Substantia nigra (tissue), 51 donors: ENCODE measurements at places on chromosomes 12 and 14.

- no peak for DNase-seq
Measured at GRCh38 chr12:104342635-104343249, 39.2 kb downstream of the EID3 start.

- no peak for DNase-seq
Measured at GRCh38 chr12:95993907-95994306, 2.2 kb downstream of the HAL start.

GRCh38 chr14:33029511-33029910, 90.8 kb downstream of the NPAS3 start:
- DNase-seq, result no peak

DNA sequence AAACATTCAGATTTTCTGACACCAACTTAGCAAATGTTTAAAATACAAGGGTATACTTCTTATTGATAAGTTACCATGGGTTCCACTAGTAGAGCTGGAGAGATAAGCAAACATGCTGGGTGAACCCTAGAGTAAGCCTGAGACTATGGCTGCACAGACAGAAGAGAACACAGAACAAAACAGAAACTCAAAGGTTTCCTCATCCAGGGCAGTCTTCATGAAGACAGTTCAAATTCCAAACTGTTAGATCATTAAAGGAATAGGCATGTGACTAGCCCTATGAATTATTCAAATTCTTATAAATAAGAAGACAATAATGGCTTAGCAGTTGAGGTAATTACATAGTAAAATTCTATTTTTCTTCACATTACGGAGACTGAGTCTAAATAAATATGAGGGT, 28.1 kb downstream of the BTBD7 start:
- no peak for DNase-seq

DNA sequence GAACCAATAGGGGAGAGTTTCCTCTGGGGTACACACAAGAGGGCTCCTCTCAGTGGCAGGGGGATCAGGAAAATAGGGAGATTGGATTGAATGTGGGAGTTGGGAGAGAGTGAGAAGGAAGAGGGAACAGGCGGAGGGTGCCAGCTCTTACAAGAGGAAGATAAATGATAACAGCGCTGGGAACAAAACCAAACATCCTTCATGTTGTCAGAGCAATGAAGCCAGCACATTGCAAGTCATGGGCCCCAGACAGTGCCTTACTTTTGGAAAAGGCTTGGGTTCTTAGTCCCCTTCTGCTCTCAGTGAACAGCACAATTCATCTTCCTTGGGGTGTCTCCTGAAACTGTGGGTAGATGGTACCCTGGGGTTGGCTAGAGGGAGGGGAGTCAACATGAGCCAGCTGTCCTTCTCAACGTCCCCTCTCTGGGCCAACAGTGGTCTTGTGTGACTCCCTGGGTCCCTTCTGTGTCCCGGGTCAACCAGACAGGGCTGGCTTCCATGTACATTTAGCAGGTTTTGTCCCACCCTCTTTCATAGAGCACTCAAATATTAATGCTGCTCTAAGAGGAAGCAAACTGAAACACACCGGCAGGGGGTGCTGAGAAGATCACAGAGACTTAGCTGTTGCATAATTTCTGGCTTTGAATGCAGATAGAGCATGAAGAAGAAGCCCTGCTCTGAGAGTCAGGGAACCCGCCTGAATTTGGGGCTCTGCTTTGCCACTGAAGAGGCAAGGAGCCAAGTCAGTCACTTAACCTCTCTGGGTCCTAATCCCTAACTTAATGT, 138.5 kb downstream of the ESRRB start:
- peak; percentile 3 for DNase-seq

- DNase-seq, result no peak
Measured at GRCh38 chr14:72704502-72704901, 189.4 kb downstream of the DPF3 start.

GRCh38 chr14:55482936-55483605, 42.7 kb upstream of the TBPL2 start:
- DNase-seq, result no peak

- no peak for DNase-seq
Measured at GRCh38 chr12:80708975-80709328, 1.5 kb downstream of the MYF6 start.

DNA sequence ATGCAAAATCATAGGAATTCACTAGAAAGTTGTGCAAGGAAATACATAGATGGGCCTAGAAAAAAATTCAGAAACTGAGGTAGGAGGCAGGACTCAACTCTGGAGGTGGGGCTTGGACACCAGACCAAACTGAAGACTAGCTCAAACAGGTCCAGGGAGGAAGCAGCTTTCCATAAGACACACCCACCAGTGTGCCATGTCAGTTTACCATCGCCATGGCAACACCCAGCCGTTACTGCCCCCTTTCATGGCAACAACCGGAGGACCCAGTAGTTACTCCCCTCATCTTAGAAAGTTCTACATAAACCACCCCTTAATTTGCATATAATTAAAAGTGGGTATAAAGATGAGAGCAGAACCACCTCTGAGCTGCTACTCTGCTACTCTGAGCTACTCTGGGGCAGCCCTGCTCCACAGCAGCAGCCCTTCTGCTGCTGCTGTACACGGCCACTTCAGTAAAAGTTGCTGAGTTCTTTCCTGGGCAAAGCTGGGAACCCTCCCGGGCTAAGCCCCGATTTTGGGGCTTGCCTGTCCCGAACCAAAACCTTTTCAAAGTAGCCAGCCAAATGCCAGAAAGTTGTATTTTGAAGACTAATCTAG, 30.8 kb upstream of the NINJ2 start:
- DNase-seq, result no peak

- no peak for DNase-seq
Measured at GRCh38 chr12:1662761-1663439, 28.0 kb upstream of the ADIPOR2 start.

GRCh38 chr12:117053050-117053400, 46.2 kb downstream of the TESC start:
- no peak for DNase-seq

DNA sequence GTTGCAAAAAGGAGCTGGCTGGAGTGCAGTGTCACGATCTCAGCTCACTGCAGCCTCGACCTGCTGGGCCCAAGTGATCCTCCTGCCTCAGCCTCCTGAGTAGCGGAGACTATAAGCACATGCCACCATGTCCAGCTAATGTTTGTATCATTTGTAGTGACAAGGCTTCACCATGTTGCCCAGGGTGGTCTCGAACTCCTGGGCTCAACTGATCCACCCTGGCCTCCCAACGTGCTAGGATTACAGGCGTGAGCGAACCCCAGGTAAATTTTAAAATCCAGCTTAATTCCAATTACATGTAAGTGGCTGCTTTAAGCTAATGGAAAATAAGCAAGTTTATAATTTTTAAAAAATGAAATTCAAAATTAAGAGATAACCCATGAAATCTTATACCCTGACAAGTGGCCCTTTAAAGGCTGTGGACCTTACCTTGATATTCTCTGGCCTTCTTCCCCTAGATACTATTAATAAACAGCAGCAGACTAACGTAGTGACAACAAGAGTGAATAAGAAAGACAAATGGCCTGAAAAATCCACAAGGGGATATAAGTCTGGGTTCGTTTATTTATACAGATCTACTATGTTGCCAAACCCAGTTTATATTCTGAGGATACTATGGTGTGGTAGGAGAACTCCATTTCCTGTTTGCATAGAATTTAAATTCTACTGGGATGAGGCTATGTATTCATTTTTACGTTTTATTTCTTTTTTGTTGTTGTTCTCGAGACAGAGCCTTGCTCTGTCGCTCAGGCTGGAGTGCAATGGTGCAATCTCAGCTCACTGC, 25.6 kb upstream of the SLC2A3 start:
- DNase-seq, result no peak

DNA sequence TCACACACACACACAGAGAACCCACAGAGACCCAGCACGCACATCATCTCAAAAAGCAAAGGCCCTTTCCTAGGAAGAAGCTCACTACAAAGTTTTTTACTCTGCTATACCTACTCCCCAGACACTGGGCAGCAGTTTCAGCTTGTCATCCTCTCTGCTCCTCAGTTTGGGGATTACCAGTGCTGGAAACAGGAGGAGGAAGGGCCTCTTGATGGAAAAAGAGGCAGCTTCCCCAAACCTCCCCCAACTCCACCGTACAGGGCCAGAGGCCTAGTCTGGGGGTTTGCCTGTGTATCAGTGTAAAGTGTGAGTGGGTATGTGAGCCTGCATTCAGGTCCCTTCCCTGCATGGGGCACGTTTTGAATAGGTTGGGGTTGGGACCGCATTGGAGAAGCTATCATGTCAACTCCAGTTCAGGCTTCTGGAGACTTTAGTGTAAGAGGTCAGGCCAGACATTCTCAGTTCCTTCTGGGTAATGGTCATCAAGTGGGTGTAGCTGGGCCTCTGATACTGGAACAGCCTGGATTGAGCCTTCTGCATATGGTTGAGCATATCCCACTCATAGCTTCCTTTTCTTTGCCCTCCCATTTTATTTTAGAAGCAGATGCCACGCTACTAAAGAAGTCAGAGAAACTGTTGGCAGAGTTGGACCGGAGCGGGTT, 1.2 kb downstream of the REM2 start:
- DNase-seq, result no peak

DNA sequence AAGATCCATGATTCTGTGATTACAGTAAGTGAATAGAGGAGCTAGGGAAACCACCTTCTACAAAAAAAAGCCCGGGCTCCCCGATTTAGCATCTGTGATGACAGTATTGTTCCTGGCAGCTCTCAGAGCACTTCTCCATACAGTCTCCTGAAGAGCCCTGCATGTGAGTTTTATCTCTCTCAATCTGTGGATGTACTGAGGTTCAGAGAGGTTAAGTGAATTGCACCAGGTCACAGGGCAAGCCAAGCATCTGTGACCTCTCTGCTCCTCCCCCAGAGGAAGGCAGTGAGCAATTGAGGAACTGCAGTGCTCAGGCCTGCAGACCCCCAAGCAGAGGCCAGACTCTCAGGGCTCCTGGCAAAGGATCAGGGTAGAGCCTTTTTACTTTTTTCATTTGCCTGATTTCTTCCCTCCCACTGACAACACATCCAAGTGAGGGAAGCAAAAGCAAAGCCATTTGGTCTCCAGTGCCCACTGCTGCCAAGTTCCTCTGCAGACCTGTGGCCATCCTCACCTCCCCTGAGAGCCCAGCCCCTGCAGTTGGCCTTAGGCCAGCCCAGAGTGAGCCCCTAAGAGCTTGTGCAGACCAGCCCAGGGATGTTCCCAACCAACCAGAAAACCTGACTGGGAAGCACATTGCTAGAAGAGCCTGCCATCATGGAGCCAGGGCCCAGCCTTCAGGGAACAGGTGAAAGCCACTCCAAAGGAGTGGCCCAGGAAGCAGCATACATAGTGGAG, 47.6 kb upstream of the PNMA1 start:
- DNase-seq, result no peak

- DNase-seq, result no peak
Measured at GRCh38 chr12:115934046-115934445, 343.4 kb downstream of the MED13L start.

DNA sequence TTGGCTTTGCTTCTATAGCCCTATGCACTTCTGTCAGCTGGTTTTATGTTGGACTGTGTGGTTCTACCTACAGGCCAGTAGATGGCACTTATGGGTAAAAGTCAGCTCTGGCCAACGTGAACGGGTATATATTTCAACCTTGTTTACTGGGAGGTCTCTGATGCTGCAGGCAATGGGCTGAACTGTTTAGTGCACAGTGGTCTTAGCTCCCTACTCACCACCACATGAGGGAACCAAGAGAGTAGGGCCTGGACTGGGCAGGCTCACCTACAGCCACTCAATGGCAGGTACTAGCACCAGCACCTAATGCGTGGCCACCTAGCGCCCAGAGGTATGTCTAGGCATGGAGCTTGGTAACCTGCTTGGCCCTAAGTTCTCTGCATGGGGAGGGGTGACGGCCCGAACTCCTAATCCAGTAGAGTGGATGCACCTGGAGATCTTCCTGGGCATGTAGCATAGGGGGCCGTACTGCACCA, 481.8 kb downstream of the TMEM117 start:
- DNase-seq, result no peak

DNA sequence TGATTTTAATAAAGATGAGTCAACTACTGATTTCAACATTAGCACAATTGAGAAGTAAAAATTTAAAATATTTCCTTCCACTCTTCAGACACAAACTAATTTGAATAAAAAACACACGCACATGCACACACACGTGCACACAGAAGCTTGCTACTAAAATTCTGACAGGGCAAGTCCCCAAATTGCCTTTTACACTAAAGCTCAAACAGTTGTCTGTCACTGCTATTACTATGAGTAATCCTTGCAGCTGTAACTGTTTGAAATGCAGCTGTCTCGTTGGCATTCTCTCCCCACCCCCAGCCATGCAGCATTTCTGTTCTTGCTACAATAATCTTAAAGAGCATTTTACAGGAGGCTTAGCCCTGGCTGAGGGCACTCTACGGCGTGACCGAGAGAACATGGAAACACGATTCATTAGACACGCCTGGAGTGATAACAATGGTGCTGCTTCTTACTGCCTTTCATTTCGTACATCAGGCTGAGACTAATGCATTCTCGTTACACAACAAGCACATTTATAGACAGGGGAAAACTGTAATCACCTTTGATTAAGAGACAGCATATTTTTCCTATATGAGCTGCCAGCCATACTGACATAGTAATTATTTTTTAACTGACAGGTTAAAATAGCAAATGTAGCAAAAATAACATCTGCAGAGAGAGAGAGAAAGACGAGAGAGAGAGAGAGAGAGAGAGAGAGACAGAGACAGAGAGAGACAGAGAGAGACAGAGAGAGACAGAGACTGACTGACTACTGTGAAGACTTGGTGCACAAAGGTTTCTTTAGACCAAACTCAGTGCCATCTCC, 153.8 kb downstream of the MED13L start:
- peak; percentile 9 for DNase-seq

DNA sequence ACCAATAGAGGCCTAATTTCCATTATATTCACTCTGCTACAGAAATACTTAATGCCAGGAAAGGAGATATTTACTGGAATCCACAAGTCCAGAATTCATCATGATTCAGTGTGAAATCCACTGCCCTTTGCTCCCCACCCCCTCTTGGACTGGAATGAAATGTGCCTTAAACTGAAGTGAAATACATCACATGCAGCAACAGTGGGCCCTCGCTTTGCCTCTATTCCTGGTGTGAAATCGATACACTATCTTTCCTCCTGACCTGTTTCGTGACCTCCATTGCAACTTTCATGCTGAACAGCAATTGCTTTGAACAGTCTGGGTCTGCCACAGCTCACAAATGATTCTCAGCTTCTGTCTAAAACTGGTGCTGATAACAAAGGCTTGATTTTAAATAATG, 100.6 kb downstream of the NPAS3 start:
- no peak for DNase-seq

DNA sequence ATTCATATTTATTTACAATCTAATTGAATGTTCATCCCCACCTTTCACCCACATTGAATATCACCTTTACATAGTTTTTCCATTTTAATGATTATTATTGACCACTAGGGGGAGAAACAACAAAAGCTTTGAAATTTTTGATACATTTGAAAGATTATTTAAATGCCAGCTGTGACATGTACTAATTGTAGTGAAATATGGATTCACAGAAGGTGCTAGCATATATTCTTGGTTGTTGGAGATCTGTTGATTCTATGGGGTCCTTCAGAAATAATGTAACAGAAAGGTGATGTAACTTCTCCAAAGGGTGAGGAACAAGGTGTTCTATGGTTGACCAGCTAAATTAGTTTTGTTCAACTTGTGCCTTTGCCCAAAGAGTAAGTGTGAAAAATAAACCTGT, 22.4 kb upstream of the GPR33 start:
- no peak for DNase-seq
